ENCODE measurements at places on chromosomes 3 and 15. TPM values are rescaled to one million over a fixed set of nuclear protein-coding genes. Genes with fewer than 3 reads are reported as not detected.

DNA sequence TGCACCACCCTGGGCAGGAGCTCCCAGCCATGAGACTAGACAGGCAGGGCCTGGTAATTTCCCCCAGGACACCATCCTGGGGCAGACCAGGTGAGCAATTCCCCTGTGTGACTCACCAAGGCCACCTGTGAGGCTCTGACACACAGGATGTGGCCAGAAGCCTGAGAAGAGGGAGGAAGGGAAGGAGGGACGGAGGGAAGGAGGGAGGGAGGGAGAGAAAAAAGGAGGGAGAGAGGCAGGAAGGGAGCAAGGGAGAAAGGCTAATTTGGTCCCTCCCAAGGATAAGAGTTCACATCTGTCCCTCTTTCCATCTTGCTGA lies 25.9 kb downstream of the WNT7A start:
- no peaks in the 10 kb centered on the region for H3K36me3 ChIP-seq
- no peak for DNase-seq
- H3K4me1 ChIP-seq: no peaks in the 10 kb centered on the region
- no peak overlapping the region for H3K27ac ChIP-seq
- H3K27me3 ChIP-seq: no peaks in the 10 kb centered on the region

DNA sequence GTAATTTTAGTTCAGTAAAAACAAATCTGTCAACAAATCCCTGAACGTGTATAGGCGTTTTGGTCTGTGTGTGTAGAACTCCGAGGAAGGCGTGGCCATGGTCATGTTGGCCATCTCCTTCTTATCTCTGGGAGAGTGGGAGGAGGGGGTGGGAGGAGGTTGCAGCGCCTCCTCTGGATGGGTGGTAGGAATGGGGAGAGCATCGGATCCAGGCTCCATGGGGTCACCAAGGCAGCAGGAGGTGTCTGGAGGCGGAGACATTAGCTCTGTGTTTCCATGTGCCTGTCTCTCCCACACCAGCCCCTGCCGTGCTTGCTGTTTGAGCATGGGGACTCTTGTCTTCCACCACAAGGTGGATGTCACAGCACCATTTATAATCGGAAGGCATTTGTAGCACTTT lies 34.5 kb upstream of the TRPM1 start:
- no peak overlapping the region for H3K27ac ChIP-seq
- no peaks in the 10 kb centered on the region for H3K4me1 ChIP-seq
- H3K27me3 ChIP-seq: no peaks in the 10 kb centered on the region
- H3K36me3 ChIP-seq: no peaks in the 10 kb centered on the region
- no peak for DNase-seq
- H3K4me3 ChIP-seq: no peak overlapping the region

SLITRK3 gene
- 0.37 TPM for total RNA-seq

DNA sequence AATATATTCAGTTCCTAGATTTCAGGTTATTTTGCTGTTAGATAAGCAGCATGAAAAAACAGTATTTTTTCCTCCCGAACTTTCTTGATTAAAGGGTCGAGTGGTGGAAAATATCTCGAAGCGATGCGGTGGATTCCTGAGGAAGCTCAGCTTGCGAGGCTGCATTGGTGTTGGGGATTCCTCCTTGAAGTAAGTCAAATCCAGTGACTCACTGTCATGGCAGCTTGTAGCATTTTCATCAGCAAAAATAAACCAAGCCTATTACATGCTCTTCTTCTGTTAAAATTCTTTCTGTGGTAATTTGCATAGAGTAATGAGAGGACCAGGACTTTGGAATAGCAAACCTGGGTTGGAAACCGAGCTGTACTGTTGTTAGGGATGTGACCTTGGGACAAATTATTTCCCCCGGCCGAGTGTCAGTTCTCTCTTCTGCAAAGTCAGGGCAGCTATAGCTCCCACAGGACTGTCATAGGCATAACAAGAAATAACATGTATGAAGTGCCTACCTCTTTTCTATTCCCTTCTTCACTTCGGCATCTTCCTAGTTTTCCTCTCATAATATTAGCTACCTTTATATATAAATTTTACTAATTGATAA lies 75.6 kb downstream of the UBP1 start:
- no peaks in the 10 kb centered on the region for H3K27me3 ChIP-seq
- no peak overlapping the region for H3K4me3 ChIP-seq
- DNase-seq: no peak
- H3K4me1 ChIP-seq: no peaks in the 10 kb centered on the region
- no peaks in the 10 kb centered on the region for H3K36me3 ChIP-seq

- no peak overlapping the region for H3K27ac ChIP-seq
- DNase-seq: no peak
- H3K27me3 ChIP-seq: no peaks in the 10 kb centered on the region
These were observed 1026.4 kb downstream of the ROBO2 start for GRCh38 chr3:78066287-78066686.

All from left lung (tissue), 14 donors.